ENCODE measurements at places on chromosomes 6 and 20.

GRCh38 chr6:168103050-168103830 is 24.2 kb upstream of the FRMD1 start:
- DNase-seq = no peak

GRCh38 chr6:107763946-107764345 is 60.2 kb downstream of the SCML4 start:
- DNase-seq = no peak

- DNase-seq = no peak
These were observed 15.2 kb downstream of the PRND start for GRCh38 chr20:4736875-4737274.

- DNase-seq = no peak
These were observed 37.6 kb downstream of the STK35 start for GRCh38 chr20:2139250-2139649.

DNA sequence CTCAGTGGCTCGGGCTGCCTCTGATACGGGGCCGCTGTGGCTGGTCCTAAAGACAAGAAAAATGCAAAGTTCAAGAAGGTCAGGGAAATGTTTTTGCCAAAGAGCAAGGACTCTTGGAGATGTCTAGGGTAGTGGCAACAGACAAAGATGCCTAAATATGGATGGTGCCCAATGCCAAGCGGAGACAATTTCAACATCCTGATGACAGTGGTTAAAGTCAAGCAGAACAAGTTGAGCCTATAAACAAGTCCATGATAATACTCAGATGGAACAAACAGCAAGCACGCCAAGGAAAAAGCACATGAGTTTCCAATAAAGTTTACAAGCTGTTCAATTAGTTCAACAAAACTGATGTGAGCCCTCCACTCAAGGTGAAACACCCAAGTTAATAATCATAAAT is 51.1 kb downstream of the SLC22A1 start:
- DNase-seq = no peak

DNA sequence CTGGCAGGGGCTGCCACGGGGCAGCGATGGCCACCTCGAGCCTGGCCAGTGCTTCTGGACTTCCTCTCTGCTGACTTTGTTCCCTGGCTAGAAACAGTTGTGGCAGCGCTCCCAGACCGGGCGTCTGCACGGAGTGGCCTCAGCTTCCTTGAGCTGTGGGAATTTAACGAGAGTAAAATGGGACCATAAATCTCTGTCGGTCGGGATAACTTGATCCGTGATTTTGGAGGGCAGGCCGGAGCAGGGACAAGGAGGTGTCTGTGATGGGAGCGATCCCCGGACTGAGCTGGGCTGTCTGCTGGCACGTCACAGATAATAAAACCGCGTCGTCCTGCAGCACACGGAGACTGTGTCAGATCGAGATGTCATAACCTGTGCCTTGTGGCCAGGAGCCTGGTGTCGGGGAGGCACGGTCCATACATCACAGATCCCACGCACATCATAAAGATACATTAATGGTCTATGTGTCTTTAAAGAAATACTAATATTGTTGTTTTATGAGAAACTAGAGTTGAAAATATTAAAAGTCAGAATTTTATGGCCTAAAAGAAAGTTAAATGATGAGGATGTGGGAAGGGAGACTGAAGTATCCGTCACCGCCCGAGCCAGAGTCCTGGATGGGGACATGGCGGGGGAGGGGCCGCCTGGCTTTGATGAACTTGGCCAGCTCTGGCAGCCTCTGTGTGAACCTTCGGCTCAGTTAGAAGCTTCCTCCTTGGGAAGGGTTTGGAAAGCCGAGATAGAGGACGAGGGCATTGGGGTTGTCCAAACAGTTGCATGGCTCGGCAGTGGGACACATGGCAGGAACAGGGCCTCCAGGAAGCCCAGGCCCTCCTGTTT is 6.5 kb upstream of the RBBP8NL start:
- no peak for DNase-seq

GRCh38 chr6:7198833-7199800 is 91.4 kb downstream of the RREB1 start:
- no peak for DNase-seq

DNA sequence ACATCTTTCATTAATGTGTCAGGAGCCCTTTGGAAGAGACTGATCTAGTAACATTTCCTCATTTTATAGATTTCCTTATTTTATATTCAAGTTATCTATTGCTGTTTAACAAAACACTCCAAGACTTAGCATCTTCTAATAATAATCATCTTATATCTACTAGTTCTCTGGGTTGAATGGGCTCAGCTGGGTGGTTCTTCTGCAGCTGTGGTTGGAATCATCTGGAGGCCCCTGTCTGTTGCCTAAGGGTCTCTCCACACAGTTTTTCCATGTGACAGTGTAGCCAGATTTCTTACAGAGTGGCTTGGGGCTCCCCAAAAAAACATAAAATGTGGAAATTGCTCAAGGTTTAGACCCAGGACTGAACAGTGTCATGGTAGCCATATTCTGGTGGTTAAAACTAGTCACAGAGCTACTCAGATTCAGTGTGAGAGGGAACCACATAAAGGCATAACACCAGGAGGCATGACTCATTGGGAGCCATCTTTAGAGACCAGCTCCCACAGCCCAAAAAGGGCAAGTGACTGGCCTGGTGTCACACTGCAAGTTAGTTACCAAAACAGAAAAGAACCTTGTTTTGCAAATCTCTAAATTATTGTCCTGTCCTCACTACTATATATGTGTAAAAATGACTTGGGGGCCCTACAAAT is 11.5 kb downstream of the SLC2A10 start:
- DNase-seq = no peak

DNA sequence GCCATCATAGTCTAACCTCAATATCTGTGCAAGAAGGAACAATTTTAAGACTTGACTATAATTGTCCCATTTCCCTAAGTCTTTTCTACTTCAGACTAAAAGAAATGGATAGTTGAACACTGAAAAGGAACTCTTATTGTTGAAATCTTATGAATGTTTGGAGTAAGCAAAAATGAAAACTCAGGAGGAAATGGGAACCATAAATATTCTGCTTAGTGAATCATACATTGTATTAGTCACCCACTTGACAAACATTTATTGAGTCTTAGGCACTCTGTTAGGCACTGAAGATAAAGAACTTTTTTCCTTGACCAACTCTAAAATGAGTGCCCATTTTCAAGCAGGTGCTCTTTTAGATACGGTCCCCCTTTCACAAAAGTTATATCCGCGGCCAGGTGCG is 8.7 kb downstream of the CCDC170 start:
- no peak for DNase-seq

DNA sequence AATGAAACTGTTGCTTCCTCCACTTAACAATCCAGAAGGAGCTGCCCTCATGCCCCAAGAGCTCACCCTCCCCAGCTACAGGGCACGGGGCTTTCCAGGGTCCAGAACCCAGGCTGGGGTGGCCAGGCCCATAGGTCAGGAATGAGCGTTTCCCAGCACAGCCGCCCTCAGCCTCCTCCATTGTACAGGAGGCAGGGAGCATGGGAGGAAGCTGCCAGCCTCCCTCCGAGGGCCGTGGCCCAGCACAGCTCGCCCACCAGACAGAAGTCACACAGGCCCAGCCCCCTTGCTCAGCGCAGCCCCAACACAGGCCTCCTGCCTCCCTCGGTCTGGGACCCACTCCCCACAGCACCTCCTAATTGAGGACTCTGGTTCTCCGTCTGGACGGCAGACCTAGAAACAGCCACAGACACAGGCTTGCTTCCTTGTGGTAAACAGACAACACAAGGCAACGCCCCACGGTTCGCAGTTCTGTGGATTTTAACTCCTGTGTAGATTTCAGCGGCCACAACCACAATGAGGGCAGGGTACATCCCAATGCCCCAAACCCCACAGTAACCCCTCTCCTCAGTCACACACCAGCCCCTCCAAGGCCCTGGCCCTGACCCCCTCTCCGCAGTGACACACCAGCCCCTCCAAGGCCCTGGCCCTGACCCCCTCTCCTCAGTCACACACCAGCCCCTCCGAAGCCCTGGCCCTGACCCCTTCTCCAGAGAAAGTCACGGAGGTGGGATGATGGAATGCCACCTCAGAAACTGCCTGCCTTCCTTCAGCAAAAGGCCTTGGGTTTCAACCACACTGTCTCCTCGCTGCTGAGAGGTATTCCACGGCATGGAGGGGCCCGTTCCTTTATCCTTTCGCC is 173.5 kb downstream of the DLL1 start:
- DNase-seq = peak; percentile 13

GRCh38 chr6:143205585-143205984 is 144.9 kb downstream of the AIG1 start:
- no peak for DNase-seq

GRCh38 chr6:113493991-113494390 is 363.2 kb upstream of the MARCKS start:
- no peak for DNase-seq

GRCh38 chr20:39638731-39639130 is 676.6 kb downstream of the DHX35 start:
- DNase-seq = no peak
